Frontal cortex (tissue), 4 donors: ENCODE measurements at places on chromosomes 6 and 20. TPM values are rescaled to one million over a fixed set of nuclear protein-coding genes. Genes with fewer than 3 reads are reported as not detected.
A peak's percentile ranks its signal among the peaks of the same experiment; 100 is the strongest.

Gene LY6G6C
- not detected for total RNA-seq

Gene RALGAPB
- 35.5 TPM for total RNA-seq

Gene PGC
- total RNA-seq, result under 0.01 TPM

Gene HSPA1B
- total RNA-seq, result 180 TPM

Gene TLDC2
- under 0.01 TPM for total RNA-seq

DNA sequence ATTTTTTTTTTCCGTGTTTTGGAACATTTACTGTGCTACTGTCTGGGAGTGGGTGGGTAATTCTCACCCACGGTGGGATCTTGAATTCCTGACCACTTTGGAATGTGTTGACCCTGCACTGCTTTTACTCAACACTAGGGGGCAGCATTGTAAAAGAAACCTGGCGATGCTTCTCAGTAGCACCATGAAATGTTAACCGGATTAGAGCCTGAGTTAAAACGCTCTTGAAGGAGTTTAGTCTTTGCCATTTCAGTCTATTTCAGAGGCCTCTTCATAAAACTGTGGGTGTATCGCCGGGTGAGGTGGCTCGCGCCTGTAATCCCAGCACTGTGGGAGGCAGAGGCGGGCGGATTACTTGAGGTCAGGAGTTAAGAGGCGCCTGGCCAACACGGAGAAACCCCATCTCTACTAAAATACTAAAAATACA, 114.4 kb upstream of the PRND start:
- peak; percentile 61 for DNase-seq

- DNase-seq, result no peak
These were observed 82.9 kb downstream of the ADGRG6 start for GRCh38 chr6:142384519-142385254.

GRCh38 chr6:4607793-4608192, 168.4 kb upstream of the CDYL start:
- no peak for DNase-seq

DNA sequence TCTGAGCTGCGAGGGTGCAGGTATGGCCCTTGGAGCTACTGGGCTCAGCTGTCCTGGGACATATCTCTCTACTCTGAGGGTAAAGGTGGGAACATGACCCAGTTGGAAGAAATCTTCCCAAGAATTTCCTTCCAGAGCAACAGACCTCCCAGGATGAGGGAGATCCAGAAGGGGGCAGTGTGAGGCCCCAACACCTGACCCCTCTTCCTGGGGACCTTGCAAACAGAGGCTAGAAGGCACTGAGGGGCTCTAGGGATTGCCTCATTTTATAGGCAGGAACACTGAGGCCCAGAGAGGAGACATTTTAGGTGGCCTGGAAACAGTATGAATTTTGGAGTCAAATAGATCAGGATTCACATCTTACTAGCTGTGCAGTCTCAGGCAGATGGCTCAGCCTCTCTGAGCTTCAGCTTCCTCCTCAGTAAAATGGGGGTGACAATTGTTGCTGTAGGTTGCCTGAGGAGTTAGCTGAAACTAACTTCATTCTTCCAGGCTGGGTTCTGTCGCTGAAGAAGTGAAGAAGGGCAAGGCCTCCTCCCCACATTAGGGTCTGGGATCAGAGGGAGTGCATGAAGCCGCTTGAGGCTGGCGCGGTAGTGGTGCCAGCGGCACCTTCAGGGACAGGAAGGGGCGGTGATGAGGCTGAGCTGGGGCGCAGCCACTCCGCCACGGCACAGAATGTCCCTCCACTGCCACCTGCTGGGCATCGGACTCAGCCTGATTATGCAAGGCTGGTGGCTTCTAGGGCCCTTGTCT, 11.4 kb downstream of the KCNK17 start:
- peak; percentile 65 for DNase-seq

DNA sequence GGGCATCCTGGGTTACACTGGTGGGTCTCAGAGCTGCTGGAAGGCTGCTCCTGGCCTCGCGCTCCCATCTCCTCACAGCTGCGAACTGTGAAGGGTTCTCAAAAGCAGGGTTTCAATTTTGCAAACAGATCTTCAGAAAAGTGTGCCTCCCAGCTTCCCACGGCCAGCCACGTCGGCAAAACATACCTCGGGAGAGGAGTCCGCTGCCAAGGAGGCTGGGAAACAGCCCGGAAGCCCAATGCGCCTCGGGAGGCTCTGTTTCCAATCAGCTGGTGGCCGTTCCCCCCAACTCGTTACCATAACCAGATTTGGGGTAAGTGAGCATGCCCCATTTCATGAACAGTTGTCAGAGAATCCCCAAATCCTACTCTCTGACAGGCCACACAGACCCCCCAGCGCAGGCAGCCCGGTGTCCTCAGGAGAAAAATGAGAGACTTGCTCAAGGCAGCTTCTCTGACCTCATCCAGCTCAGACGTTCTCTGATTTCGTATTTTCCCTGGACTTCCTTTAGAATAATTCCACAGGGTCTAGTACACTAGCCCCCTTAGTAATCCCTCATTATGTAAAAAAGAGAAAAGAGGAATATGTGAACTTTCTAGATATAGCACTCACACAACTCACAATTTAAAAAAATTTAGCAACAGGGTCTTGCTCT, 98.4 kb downstream of the SNX5 start:
- no peak for DNase-seq

DNA sequence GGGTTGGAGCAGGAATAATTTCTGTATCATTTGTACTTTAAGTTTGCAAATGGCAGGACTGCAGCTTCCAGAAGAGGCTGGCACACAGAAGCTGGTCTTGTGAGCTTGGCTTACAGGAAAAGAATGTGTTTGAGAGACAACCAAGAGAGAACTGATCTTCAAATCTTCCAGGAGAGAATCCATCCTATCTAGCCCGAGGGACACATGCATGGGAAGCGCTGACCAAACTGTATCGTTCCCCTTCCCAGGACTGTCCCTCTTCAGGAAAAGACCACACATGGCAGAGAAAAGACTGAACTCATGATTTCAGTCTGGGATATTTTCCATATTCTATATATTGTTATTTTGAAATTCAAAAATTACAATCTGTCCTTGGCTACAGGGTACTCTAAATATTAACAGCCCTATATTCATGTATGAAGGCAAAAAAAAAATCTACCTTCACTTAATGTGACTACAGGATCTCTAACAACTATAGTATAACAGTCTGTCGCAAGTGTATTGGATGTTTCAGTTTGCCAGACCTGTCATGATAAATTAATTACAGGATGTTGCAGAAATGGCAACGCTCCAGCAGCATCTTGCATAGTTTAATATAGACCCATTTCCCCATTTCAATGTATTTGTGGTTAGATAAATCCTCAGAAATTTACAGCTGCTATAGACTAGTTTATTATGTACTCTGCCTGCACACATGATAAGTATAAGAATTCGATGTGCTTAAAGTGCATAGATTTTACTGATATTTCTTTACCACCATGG, 99.4 kb downstream of the MYB start:
- DNase-seq, result no peak

DNA sequence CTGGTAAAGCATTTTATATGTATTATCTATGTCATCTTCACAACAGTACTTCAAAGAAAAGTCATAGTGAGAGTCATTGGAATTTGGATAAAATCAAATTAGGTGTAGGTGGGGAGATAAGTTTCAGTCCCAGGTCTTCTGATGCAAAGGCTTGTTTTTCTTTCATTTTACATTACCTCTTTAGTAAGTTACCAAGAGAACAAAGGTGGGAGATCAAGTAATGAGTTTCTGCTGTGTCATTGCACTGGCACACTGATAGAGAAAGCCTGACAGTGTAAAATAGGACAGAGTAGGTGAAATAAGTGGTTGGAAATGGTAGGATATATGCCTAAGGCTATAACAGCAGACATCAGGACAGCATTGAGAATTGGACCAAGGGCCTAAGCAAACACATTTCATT, 250.4 kb downstream of the NKAIN2 start:
- DNase-seq, result no peak
